Femur (tissue), 1 donor: ENCODE measurements at places on chromosomes 13 and 19.
A peak's percentile ranks its signal among the peaks of the same experiment; 100 is the strongest.

DNA sequence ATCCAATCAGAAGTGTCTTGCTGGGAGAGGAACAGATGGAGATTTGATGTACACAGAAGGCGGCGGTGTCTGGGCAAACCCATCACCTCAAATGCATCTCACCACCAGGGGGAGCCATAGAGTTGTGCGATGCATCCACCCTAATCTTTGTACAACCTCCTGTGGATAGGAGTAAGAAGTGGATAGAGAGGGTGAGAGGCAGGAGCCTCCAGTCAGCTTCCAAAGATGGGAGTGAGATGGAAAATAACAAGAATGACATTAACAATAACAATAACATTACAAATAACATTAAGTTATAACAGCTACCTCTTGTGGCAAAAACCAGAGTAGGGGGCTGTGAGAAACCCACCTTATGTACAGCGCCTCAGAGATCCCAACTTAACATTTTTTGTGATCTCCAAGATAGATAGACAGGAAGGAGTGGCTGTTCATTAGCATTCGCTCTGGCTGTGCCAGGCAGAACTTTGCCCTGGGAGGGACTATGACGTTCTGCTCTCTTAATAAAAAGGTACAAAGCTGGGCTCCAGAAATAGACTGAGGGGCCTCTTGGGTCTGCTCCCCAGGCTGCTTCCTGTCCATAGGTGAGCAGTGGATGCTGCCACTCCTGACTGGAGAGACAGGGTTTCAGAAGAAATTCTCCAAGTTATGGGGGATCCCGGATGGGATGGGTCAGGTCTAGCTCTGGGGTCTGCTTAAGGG lies 5.2 kb upstream of the CEACAM18 start:
- DNase-seq: peak; percentile 58

DNA sequence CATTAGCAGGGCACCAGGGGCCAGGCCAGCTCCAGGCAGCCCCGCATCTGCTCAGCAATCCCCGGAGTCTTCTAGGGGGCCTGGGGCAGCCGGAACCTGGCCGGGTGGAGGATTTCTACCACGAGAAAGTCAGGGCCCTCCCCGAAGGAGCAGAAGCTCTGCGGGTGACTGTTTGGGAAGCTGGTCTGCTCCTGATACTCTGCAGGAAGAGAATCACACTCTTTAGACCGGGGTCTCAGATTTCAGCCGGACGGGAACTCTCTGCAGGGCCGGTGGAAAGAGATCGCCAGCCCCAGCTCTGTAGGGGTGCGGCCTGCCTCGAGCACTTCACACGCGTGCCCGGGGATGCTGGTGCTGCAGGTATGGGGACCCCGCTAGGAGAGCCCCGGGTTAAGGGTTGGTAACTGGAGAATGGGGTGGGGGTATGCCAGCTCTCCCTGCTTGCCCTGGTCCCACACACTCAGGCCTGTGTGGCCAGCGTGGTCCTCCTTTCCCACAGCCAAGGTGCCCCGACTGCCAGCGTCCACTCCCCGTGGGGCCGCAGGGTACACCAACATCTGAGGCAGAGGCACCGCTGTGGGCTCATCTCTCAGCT lies 20.1 kb downstream of the RASA3 start:
- no peak for DNase-seq

- no peak for DNase-seq
These were observed 34.5 kb downstream of the UFM1 start for GRCh38 chr13:38384171-38384570.

GRCh38 chr13:31629085-31629780 lies 110.1 kb upstream of the RXFP2 start:
- DNase-seq: peak; percentile 28

GRCh38 chr13:100646030-100646673 lies 28.4 kb downstream of the TMTC4 start:
- no peak for DNase-seq

- DNase-seq: no peak
These were observed 232.9 kb upstream of the STARD13 start for GRCh38 chr13:33518452-33518851.

GRCh38 chr13:30443957-30444404 lies 21.7 kb downstream of the UBE2L5 start:
- no peak for DNase-seq

GRCh38 chr13:35923347-35923746 lies 207.8 kb downstream of the DCLK1 start:
- no peak for DNase-seq

GRCh38 chr13:19860884-19861655 lies 2.4 kb downstream of the ZMYM5 start:
- DNase-seq: no peak

- DNase-seq: peak; percentile 73
These were observed 607 bp upstream of the SYNE4 start for GRCh38 chr19:36009220-36009619.

DNA sequence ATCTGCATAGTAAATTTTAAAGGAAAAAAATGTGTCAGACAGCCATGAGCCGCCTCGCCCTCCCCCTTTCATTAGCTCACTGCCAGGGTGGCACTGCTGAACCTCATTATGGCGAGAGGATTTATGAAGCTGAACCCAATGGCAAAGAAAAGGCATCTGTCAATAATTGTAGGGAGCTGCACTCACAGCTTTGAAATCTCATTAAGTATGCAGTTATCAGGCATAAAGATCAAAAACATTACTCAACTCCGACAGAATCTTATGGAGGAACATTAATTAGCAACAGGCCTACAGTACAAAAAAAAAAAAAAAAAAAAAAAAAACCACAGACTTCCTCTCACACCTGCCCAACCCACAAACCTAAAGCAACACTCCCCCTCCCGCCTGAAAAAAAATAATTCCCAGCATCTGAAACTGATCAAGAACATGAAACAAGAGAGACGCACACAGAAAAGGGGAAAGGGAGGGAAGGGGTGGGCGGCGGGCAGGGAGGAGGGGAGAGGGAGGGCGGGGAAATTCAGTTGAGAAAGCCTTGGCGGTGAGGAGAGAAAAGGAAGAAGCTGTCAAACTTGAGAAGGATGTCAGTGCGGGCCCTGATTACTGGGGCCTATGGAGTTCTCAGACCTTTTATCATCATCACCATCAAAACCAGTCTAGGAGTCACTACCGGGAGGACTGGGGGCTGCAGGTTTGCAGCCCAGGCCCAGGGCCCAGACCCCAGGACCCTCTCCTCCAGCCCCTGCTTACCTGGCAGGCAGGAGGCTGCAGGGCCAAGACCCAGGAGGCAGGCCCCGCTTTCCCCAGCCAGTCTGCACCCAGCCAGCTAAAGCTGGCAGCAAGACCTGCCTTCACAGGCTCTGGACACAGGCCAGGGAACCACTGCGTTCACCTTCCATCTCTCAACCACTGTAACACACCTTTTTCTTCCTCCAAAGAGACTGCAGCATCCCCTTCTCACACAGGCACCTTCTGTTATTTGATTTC lies 8.9 kb downstream of the TSHZ3 start:
- DNase-seq: no peak

DNA sequence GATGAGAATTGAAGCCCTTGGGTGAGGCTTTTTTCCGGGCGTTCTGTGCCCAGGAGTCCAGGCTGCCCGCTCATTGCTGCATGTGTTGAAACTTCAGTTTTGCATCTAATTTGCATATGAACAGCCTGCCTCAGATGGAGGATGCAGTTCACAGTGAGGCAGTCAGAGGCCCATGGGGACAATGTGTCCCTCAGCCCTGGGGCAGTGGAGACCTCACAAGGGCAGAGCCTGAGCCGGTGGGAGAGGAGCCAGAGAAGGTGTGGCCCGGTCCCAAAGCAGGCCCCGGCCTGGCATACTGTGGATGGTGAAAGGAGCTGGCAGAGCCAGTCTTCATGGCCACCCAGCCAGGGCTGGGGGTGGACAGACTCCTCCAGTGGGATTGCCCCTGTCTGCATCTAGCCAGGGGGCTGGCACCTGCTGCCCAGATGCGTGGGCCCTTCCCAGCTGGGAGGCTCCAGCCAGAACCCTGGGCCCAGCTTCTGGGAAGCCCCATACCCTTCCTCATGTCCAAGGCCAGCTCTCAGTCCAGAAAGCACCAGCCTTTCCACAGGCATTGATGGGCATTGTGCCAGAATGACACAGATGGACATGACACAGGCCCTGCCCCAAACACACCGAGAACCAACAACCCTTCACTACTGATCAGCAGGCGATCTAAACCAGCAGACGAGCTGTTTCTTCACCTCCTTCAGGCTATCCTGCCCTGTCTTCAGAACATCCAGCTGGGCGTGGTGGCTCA lies 32.9 kb upstream of the KCTD15 start:
- no peak for DNase-seq

DNA sequence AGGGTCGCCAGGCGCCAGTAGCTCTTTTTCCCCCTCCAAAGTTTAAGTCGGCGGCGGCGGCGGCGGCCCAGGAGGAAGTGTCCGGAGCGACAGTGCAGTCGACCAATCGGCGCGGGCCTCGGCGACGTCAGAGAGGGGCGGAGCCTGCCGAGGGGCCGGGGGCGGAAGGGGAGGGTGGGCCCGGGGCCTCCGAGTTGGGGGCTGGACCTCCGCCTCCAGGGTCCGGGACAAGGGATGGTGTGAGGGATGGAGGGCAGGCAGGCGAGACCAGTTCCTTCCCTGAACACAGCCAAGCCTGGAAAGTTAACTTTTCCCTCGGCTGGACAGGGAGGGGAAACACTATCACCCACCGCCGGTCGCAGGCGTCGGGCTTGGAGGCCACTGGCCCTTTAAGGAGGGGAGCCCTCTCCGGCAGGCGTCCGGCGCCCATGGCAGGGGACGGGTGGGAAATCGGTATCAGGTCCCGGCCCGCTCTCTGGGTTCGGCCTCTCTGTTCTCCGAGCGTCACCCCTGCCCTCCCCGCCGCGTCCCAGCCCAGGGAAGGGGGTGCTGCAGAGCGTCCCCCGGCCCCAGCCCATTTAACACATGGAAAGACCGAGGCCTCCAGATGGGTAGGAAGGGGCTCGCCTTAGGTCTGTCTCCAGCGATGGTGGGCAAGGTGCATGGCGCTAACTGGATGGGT lies at the start of gene PRKD2:
Gene PRKD2, minus strand, starts transcription at position 81 of the 682 bp plus-strand sequence. CDS start 744 bp downstream, outside the sequence.
- peak; percentile 96 for DNase-seq

DNA sequence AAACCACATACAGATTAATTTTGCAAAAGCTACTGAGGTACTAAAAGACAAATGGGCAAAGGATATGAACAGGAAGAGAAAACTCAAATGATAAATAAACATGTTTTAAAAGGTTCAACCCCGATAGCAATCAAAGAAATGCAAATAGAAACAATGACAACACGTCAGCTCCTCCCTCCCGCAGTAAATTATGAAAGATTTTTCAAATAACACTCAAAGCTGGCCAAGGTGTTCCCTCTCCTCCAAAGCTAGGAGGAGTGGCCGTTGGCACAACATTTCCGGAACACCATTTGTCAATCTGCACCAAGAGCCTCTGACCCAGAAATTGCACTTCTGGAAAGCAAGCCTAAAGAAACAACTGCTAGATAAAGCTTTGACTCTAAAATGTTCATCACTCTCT lies 28.3 kb downstream of the INSR start:
- DNase-seq: no peak

- peak; percentile 29 for DNase-seq
These were observed 22.0 kb downstream of the MPND start for GRCh38 chr19:4365341-4365740.

DNA sequence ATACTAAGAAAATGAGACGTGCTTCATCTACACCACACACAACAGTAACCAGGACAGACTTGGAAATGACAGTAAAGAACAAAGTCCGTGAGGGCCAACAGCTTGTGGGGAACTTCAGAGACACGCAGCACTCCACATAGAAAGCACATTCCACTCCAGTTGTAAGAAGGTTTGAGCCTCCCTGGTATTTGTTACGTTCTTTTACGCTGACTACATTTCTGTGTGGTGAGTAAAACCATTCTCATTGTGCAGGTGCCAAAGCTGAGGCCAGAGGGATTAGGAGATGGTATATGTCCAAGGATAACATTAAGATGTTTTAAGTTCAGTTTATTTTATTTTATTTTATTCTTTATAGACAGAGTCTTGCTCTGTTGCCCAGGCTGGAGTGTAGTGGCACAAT lies 1189.9 kb downstream of the UQCRFS1 start:
- DNase-seq: no peak

DNA sequence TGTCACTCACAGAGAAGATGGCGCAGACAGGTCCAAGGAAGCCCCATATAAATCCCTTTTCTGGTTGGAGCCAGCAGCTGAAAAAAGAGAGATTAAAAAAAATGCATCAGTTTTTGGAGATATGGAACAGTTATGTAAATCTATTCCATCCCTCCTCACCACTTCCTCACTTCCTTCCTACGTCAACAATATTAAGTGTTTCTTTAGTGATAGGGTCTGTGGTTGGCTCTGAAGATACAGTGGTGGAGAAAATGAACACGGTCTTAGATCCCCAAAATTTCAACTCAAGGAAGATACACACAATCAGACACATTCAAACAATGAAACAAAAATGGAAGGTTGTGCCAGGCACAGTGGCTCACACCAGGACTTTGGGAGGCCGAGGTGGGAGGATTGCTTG lies 31.5 kb downstream of the ADGRE2 start:
- DNase-seq: no peak

DNA sequence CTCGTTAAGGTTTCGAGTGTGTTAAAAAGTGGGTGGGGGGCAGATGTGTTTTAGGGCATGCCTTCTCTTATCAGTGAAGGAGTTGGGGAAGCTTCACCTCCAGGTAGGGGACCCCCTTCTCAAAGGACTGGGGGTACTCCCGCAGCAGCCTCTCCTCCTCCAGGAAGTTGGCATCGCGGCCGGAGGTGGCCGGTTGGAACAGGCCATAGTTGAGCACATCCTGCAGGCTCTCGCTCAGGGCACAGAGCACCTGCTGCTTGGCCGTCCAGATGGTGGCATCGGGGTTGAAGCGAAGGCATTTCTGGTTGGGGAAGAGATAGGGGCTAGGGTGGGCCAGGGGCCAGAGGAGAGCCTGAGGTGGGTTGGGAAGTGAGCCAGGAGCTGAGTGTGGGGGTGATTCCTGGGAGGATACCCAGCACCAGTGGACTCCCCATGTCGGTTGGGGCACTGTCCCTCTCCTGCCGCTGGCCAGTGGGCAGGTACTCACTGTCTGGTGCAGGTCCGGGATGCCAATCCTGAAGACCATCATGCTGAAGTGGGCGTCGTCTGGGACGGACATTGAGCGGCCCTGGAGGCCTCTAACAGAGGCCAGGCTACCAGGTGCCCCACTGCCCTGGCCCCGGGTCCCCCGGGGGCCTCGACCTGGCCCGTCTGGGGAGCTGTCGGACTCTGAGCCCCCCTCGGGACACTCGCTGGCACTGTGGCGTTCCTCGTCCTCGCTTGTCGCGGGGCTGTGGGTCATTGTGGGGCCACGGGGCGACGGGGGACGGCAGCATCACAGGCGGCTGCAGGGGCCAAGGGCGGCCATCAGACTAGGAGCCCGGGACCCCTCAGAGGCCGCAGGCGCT lies 3.2 kb downstream of the SHANK1 start:
- no peak for DNase-seq

- DNase-seq: no peak
These were observed 6.8 kb downstream of the TRAPPC6A start for GRCh38 chr19:45171211-45171623.

DNA sequence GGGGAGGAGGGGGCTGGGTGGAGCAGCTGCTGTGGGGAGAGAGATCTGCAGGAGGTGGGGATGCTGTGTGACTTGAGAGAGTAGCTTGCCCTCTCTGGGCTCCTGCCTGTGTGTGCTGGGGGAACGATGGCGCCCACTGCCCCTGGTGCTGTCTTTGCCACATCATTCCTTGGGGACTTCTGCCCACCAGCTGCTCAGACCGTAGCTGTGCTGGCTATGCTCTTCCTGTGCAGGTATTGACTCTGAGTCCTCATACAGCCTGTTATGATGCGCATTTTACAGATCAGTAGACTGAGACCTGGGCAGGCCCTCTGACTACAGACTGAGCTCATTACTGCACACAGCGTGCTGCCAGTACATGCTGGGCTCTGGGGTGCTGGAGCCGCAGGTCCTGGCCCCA lies 51.1 kb downstream of the DNM2 start:
- no peak for DNase-seq
